ENCODE measurements at places on chromosomes 12 and 14.
A peak's percentile ranks its signal among the peaks of the same experiment; 100 is the strongest.

GRCh38 chr14:51401756-51402155 is 161.7 kb downstream of the TMX1 start:
- no peak for DNase-seq

DNA sequence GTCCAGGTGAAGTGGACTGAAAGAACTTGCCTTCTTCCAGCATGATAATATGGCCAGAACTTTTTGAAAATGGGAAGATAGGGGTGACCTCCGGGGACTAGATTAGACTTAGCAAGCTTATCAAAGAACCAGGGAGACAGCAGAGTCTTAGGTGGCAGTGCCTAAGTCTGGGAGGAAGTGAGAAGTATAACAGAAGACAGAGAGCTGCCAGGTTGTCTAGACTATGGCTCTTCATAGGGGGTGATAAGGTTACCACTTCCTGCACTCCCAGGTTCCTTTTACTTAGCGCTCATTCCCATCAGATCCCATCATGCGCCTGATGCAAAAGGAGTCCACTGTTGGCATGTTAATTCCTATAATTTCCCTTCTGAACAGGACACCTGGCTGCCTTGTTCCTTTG is 69.9 kb downstream of the PLXNC1 start:
- DNase-seq, result no peak

DNA sequence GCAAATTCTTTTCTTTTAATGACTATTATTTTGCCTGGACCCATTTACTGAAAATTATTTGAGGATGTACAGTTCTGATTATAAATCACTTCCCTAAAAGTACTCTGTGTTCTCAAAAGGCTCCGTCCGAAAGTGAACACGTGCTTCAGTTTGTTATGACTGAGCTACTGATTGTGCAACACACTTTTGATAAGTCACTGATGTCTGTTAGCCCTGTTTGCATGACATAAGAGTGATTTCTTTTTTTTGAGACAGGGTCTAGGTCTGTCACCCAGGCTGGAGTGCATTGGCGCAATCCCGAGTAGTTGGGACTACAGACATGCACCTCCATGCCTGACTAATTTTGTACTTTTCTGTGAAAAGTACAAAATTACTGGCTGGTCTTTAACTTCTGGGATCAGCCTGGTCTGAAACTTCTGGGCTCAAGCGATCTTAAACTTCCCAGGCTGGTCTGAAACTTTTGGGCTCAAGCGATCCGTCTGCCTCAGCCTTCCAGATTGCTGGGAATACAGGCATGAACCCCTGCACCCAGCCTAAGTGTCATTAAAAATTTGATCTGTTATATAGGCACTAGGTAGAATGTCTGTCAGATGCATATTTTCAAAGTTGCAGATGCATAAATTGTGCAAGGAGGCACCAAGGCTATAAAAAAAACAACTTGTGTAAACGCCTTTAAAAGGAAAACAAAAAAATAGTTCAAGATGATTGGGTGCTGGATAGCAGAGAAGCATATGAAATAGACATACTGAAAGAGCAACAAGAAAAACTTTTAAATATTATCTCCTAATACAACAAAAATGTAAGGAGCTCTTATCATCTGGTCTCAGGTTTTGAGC is 111.5 kb downstream of the SRGAP1 start:
- DNase-seq, result no peak

DNA sequence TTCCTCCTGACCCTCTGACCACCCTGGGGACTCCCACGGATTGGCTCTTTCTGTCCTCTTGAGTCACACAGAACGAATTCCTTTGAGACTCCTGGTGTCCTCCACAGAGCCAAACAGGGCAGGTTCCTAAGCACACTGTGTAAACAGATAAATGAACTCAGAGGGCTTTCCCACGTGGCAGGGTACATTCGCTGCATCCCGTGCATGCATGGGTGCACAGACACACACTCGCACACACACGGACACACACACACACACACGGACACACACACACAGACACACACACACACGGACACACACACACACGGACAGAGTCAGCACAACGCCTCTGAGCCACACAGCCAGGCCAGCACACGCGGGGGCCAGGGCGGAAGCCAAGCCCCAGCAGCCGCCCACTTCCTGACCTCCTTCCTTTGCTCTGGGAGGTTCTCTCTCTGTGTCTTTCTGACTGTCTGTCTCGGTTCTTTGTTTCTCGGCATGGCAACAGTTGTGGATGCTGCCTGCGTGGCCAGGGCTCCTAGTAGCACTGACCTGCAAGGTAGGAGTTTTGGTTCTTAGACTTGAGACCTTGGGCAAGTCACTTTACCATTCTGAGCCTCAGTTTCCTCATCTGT is 706 bp downstream of the CRACR2A start:
- DNase-seq, result peak; percentile 83

GRCh38 chr14:52080808-52081755 is 12.2 kb upstream of the NID2 start:
- no peak for DNase-seq

DNA sequence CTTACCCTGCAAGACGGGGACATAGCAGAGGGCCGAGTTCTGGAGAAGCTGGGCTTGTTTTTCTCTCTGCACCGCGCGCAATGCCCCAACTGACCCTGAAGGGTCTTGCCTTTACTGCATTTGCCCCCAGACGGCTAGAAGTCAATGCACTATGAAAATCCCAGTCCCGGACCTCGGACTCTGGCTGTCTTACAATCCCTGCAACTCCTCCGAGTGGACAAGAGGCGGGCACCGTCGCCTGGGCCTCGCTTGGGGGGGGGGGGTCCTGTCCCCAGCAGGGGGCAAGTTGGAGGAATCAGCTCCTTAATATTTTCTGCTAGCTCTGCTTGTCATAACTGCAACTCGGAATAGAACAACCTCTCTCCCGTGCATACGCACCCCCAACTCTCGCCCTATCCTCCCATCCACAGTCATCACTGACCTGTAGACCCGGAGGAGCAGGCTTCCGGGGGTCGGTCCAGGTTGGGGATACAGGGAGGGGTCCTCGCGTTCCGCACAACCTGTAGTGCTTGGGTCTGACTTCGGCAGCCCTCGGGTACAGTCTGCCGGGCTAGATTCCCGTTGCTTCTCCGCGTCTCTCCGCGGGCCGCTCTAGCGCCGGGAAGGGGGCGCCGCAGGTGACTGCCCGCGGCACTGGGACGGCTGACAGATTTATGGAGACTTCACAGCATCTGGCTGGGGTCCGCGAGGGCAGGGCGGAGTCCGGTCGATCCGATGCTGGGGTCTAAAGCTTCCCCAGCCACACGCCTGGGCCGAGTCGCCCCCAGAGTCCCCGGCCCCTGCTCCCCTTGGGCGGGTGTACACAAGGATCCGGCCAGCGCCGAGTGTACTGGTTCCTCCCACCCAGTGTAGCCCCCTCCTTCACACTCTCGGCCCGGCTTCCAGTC is 3.3 kb upstream of the PAX9 start:
- DNase-seq, result no peak

DNA sequence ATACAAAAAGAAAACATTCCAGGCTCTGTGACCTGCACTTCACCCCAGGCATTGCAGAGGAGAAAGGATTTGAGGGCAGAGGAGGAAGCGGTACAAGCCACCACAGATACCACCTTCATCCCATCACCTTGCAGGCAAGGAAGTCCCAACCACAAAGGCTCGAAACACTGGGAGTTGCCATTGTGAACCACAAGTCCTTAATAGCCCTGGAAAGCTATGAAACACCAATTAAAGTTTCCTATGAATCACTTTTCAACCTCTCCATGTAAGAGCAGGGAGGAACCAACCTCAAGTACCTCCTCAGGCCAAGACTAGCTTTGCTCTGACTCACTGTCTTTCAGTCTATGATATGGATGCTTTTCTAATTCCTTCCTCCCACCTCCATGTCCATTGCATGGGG is 27.0 kb downstream of the MAP3K9 start:
- no peak for DNase-seq

- DNase-seq, result no peak
Measured at GRCh38 chr14:73759183-73759713, 45.1 kb upstream of the PNMA1 start.

DNA sequence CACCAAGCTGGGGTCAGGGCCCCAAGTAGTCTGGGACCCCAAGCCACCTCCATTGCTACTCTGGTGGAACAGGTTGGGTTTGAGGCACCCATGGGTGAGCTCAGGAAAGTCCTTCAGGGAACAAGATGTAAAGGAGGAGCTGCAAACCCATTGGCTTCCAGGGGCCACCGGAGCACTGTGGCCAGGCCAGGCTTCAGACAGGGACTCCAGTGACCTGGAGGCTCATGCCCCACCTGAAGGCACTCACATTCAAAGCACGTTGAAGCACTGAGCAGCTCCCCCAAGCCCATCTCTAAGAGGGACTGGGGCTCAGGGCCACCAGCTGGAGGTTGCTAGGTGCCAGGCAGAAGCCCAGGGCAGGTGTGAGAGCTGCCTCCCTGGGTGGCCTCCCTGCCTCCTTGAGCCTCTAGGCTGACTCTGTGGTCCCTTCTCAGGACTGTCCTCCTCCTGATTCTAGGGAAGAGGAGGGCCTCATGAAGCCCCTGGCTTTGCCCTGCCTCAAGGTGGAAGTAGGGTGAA is 49.1 kb downstream of the FAM222A start:
- DNase-seq, result no peak

DNA sequence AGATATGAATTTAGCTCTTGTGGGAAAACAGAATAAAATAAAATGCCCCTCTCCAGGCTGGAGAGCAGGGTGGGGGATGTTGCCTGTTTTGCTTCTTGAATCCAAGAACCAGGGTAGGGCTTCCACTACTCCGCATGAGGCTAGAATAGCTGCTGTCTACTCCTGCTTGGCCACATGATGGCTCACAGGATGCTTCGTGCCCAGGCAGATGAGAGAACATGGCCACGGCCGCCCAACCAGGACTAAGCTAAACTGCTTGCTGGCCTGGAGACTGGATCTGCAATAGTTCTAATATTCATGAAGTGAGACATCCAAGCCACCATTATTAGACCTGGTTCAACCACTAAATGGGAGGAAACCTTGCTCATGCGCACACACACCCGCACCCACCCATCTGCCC is 122.2 kb upstream of the METAP2 start:
- no peak for DNase-seq

DNA sequence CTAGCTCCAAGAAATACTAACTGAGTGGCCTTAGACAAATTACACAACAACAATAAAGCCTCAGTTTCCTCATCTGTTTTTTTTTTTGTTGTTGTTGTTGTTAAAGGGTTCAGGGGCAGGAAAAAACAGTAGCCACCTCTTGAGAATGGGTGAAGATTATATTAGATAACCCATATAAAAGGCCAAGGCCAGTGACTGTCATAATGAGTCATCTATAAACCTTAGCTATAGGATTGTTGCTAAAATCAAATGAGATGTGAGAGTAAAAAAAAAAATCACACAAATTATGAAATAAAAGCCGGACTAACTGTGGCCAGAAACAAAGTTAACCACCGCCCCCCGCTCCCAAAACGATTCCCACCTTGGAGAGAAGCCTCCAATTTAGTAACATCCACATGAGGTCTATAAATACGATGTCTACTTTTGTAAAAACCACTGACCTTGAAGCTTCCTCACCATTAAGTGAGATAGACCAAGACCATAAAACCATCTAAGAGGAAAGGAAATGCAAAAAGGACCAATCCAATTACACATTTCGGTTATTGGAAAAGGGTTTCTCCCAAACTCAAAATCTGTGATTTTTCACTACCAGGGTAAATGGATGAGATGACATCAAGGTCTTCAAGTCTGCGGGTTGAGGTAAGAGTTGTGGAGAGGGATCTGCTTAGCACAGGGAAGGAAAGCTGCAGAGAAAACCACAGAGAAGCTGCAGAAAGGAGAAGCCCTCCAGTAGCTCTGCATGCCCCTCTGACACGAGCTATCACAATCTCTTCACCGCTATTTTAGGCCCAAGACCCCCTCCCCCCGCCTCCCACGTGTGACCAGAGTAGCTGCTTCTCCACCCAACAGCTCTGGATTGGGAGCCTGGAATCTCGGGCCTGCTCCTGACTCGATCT is 1.0 kb downstream of the NAA25 start:
- no peak for DNase-seq

DNA sequence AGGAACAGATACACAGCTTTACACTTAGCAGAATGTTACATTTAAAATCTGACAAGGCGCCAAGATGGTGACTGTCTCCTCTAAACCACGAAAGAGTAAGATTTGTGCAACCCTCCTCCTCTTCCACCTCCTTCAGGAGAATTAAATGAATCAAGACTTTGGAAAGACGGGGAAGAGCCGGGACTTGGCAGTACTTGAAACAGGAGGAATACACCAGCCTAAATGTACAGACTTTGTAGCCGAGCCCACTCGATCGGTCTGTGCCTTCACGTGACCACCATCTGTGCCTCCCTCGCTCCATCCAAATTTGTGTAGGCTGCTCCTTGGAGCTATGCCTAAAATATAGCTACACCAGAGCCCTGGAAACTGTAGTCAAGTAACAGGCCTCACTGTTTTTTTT is 38.3 kb downstream of the SSPN start:
- no peak for DNase-seq

- DNase-seq, result no peak
Measured at GRCh38 chr12:10715491-10715890, 7.6 kb downstream of the YBX3 start.

DNA sequence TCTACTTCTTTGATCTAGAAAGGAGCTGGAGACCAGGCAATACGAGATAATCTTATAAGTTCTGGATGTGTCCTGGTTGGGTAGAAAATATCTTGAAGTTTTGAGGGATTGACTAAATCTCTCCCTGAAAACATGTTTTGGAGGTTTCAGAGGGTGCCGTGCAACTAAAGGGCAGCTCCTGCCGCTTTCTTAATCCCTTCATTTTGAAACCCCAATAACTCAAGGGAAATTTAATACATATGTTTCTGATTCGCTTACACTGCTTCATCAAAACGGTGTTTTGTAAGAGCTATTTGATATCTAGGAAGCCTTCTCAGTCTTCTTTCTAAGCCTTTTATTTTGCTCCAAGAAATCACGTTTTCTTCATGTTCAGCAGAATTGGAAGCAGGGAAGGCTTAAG is 129.0 kb downstream of the ASCL1 start:
- no peak for DNase-seq

DNA sequence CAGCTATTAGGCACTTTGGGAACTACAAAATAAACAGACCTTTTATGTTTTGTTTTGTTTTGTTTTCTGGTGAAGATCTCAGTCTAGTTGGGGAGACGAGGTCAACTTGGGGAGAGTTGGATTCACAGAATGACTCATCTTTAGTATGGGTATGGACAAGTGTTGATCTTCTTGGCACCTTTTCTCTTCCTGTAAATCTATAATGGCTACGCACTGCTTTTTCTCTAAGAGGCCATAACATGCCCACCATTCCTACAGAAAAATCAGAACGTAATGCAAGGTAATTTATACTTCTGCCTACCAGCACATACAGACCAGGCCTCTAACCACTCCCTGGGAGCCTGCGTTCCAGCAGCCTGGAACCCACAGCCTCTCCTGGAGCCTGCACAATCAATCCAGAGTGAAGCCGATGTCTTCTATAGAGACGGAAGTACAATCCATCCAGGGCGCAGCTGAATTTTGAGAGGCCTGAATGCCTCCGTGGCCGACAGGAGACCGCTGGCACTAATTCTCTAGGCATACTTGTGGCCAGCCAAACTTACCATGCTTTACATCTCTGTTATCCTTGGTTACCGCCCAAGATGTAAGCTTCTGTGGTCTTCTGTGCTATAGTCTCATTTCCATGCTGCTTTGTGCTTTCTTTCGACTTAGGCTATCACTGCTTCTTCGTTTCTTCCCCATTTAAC is 717 bp downstream of the PPHLN1 start:
- peak; percentile 3 for DNase-seq

- no peak for DNase-seq
Measured at GRCh38 chr14:51657762-51658161, 6.1 kb downstream of the FRMD6 start.
